ENCODE measurements at places on chromosomes 12 and 14.

- DNase-seq = no peak
Measured at GRCh38 chr12:87231818-87232217, 797.4 kb downstream of the C12orf50 start.

DNA sequence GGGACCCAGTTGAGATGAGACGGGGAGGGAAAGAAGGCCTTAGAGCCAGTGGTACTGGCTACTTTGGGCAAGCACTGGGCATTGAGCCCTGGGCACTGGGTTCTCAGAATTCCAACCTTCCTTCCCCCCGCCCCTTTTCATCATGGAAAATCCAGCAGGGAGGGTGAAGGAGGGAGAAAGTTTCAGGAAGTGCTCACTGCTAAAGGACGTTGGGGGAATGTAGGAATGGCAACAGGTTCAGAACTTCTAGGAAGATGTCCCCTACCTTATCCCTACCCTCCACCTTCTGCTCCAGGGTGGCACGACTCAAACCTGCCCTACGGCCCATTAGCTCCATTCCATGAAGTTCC, 4.2 kb upstream of the TNS2 start:
- DNase-seq = no peak

DNA sequence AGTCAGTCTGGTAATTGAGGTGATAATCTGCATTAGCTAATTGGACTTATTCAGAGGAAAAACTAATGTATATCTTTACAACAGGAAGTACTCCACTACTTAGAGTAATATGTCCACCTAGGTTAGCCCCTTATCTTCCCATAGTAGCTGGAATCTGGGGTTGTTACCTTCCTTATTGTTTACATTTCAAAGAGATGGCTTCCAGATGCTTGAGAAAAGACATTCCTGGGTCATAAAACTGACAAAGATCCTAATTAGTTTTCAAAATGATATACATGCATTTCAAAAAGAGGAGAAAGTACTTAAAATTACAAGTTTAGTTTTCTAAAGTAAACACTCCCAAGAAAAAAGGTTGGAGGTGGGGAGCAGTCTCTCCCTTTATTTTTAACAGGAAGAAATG, 78.1 kb downstream of the RPL10L start:
- DNase-seq = no peak

GRCh38 chr12:70747445-70748260, 110.4 kb upstream of the PTPRB start:
- no peak for DNase-seq

DNA sequence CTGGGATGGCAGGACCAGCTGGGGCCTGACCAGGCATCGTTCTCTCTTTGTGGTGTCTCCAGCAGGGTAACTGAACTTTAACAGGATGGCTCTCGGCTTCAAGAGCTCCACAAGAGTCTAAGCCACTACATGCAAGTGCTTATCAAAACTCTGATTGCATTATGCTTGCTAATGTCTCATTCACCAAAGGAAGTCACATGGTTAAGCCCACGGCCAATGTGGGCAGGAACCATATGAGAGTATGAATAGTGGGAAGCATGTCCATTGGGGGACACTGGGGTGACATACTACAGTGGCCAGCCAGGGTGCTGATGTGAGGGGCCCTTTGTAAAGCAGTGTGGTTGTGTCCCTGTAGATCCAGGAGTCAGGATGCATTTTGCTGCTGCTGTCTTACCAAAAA, 35.0 kb upstream of the KCNA5 start:
- DNase-seq = no peak

DNA sequence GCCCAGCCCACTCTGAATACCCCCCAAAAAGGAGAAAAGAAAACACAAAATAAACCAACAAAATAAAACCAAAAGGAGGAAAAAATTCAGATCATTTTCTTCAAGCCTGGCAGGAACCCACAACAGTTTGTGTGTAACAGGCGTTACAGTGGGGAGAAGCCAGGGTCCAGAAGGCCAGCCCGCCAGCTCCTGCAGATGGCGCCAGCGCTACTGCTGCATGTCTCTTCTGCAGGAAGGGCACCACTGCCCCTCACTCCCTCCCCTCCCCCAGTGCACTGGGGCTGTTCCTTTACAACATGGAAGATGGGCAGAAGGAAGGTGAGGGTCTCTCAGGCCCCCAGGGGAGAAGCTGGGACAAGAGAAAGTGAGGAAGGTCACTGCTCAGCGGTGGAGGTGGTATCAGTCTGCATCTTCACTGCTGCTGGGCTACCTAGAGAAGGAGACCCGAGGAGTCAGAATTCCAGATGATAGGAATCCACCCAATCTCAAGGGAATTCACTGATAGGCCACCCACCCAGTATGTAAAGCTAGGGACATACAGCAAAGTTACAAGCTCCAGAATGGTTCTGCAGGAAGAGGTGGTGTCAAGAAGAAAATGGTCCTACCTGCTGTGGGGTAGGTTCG, 2.3 kb upstream of the NOP2 start:
- DNase-seq = no peak

GRCh38 chr14:92711976-92712653, 36.3 kb downstream of the LGMN start:
- no peak for DNase-seq

DNA sequence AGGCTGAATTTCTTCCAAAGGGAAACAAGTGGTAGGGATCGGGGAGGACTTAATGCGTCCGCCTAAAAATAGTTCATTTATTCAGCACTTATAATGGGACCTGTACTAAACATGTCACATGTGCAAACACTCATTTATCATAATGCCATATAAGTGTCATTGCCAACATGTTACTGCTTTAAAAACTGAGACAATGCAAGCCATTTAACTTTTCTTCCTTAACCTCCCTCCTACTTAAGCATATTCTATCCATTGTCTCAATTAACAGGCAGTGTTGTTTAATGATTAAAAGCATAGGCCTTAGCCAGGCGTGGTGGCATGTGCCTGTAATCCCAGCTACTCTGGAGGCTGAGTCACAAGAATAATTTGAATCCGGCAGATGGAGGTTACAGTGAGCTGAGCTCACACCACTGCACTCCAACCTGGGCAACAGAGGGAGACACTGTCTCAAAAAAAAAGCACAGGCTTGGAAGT, 13.5 kb upstream of the SCFD1 start:
- DNase-seq = no peak

GRCh38 chr14:54769951-54770863, 132.4 kb downstream of the GCH1 start:
- DNase-seq = no peak

DNA sequence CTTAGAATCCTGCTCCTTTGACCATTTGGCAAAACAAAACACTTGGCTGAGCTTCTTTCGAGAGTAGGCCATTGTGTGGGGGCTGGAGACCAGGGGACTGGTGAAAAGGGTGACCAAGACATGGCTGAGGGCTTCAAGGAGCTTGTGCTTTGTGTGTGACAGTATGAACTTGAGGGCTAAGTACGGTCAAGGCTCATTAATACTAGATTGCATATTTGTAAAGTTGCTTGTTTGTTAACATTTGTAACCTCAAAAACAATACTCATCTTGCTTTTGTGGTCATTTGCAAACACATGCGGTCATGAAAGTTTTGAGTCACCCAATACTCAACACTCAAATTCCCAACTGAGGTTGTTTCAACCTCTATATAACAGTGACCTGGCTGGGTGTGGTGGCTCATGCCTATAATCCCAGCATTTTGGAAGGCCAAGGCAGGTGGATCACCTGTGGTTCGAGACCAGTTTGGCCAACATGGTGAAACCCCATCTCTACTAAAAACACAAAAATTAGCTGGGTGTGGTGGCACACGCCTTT, 42.5 kb downstream of the ZFYVE26 start:
- DNase-seq = no peak

DNA sequence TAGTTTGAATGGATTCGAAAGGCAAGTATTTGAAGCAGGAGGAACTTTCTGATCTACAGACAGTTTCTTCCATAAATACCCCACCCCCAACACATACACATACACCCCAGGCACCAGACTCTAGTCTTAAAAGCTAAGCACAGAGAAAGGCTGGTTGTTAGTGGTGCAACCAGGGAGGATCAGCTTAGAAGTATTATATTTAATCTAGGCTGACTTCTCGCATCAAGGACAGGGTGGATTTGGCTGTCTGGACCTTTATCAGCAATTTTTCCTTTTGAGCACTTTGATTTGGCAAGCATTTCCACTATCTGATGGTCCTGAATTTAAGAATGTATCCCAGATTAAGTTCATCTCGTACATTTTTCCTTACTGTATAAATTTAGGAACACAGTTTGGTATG, 1489.8 kb upstream of the FLRT2 start:
- DNase-seq = no peak

DNA sequence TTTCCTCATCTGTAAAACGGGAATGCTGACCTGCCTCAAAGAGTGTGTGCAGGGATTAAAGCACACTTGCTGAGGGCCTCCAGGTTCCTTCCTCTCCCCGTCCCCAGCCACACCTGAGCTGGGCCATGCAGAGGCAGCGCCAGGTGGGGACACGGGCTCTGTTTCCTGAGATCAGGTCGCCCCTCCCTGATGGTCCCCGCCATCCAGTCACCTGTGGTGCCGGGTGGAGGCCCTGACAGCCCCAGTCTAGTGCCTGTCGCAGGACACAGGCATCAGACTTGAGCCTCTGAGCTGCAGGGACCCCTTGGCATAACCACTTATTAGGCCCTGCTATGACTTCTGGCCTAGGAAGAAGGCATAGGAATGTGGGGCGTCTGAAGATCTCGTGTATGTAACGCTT, 12.5 kb downstream of the CHGA start:
- no peak for DNase-seq

- no peak for DNase-seq
Measured at GRCh38 chr12:88468581-88468980, 111.7 kb downstream of the KITLG start.

DNA sequence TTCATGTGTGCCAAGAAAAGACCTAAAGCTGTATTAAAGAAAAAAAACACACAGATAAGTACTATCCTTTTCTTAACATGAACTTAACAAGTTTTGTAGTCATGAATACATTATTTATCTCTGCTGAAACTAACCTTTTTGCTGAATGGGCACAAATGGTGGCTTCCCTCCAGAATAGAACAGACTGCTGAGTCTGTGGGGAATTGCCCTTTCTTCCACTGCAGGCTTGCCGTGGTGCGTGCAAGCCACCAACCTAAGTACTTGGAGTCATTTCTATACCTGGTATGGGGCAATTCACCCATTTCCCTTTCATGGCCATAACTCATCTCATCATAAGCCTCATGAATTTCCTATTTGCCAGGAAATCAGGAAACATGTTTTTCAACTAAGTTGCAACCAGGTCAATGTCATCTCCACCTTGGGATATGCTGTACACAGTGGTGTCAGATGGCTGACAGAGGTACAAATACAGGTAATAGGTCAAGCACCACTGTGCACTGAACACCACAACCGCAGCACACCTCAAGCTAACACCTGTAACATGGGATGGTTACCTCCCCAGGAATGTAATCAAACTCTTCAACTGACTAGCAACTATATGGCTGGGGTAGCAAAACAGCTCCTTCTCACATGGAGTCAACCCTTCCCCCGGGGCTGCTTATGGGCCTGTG, 49.9 kb downstream of the CATSPERB start:
- no peak for DNase-seq

DNA sequence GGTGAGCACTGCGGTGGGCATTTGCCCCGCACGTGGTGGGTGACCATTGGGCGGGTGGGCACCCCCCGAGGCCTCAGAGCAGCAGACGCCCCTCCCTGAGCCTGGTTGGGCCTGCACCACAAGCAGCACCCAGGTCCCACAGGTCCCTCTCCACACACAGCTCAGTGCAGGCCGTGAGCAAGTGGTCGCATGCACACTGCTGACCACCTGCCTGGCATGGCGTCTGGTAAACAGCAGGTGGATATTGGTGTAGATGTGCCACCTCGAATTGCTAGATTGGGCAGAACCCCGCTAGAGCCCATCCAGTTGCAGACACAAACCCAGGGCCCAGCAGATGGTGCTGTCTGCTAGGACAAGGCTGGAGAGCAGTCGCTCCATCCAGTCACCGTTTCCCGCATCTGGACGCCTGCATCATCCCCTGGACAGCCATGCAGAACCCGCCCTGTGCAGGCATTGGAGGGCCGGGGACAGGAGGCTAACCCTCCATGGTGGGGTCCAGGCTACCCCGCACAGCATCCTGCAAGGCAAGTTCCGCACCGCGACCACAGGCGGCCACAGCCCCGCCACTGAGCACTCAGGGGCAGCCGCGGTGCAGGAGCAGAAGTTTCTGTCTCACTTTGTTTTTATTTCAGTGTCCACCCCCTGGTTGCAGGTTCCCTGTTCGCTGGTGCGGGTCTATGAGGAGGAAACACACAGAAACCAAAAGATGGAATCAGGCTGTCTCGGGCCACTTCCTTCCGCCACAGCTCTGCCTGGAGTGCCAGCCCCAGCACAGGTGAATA, 45.6 kb upstream of the RIMBP2 start:
- no peak for DNase-seq

- no peak for DNase-seq
Measured at GRCh38 chr14:69760810-69761209, 6.1 kb upstream of the SRSF5 start.

DNA sequence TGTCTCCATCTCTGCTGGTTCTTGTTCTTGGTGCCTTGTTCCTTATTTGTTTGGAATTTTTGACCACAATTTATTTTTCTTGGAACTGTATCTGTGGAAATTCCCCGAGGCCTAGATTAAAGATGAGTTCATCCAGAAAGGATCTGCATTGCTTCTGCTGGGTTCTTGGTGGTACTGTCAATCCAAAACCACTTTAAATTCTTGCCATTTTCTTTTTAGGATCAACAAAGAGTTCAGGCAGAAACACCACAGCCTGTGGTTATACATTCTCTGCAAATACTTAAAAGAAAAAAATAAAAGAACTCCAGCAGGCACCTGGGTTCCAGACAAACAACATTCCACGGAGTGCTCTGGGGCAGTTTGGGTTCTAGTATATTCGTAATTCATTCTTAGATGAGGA, 6.0 kb upstream of the VAMP1 start:
- DNase-seq = no peak

GRCh38 chr14:61649283-61649682, 46.0 kb upstream of the HIF1A start:
- no peak for DNase-seq

DNA sequence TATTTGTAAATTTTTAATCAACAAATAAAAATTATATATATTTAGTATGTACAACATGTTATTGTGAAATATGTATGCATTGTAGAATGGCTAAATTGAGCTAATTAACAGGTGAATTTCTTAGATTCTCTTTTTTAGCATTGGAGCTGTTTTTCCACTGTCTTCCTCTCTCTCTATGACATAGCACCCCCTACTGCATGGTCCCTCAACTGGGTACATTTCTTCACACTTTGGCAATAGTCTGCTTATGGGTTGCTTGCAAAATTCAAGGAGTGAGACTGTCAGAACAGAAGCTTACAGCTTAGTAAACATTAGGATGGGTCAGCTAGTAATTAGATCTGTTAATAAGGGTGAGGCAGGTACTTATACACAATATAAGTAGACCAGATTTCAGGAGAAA, 658.5 kb upstream of the MGAT4C start:
- DNase-seq = no peak

- no peak for DNase-seq
Measured at GRCh38 chr12:124675881-124676713, 108.7 kb upstream of the NCOR2 start.
